Activated T-helper 2 cell treated with anti-CD3 and anti-CD28 coated beads, Interferon-gamma antibody, Interleukin-2, Interleukin-4, amounts not matched to agents 10 μg/mL and 5 μg/mL and 100 μg/mL, durations not matched to agents 14 hours and 24 hours and 36 hours (primary cell): ENCODE measurements at places on chromosomes 7 and 10. TPM values are rescaled to one million over a fixed set of nuclear protein-coding genes. Genes with fewer than 3 reads are reported as not detected.

Gene EFCAB10
- not detected in 2 replicates for total RNA-seq

Gene ASZ1
- total RNA-seq: not detected in 2 replicates

Gene DPCD
- 7.2 and 7.8 TPM in 2 replicates for total RNA-seq

Gene ZNF277
- total RNA-seq: 11.6 and 13.0 TPM in 2 replicates

Gene UCN3
- total RNA-seq: not detected in 2 replicates

GRCh38 chr10:45444022-45444421 lies 70.0 kb downstream of the ALOX5 start:
- no peak for DNase-seq

DNA sequence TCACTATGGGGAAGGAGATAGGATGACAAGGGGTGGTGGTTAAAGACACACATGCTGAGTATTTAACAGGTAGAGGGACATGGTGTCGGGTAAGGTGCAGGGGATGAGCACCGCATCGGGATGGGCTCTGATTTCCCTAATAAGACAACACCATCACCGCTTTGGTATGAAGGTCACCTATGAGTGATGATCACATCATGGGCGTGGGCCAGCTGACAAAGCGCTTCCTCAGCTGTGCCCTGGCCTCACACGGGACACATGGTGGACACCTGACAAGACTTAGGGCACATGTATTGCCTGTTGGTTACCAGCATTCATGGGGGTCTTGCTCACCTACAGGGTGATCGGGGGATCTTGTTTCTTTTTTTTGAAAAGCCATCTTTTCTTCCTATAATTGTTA lies 12.8 kb downstream of the C7orf57 start:
- no peak for DNase-seq

DNA sequence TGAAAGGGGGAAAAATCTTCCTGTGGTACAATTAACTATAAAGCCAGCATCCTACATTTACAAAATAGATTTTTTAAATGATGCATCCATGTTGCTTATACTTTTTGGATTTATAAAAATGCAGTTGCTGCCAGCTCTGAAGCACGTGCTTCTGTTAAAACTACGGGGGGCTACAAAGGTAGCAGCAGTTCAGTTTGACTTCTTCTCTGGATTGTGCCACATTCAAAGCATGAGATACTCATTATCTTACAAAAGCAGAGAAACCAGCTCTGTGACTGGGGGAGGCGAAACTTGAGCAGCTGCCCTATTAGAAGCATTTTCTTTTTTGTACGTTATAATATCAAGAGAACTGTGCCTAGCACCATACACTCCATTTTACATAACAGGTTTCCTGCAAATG lies 31.1 kb downstream of the NEUROD6 start:
- DNase-seq: no peak

GRCh38 chr10:113449006-113449695 lies 103.7 kb upstream of the HABP2 start:
- no peak for DNase-seq
